NCI-H1436 (cell line): ENCODE measurements at places on chromosomes 12 and 14.

DNA sequence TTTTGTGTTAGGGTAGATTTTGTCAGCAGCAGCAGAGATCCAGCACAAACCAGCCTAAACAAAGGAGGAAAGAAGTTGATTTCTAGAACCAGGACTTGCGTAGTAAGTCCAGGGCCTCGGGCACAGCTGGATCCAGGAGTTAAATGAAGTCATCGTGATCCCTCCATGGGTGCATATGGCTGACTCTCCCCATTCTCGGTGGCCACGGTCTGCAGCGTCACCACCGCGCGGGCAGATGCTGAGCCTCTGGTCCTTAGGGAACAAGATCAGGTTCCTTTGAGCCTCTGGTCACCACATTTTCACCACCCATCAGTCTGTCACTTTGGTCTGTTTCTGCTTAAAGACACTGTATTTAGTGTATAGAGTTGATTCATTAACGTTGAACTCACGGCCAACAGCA lies 14.8 kb upstream of the GALNT9 start:
- DNase-seq, result no peak

- DNase-seq, result peak; percentile 84
Measured at GRCh38 chr12:132710405-132711079, at the start of gene PGAM5. TSS of gene PGAM5 (plus strand) at chr12:132710842. CDS start at chr12:132710877, 35 bp downstream.

- DNase-seq, result no peak
Measured at GRCh38 chr14:105647784-105648608, 121.6 kb downstream of the TMEM121 start.

GRCh38 chr14:22980672-22981089 lies 1.7 kb downstream of the AJUBA start:
- no peak for DNase-seq
